Stimulated activated memory B cell treated with anti-CD40 and anti-IgM and Interleukin-4, amounts not matched to agents 10 μg/mL and 1 μg/mL and 100 μg/mL, for 72 hours (primary cell): ENCODE measurements at places on chromosomes 5 and 9.

GRCh38 chr5:39500551-39501175, 75.9 kb upstream of the DAB2 start:
- ATAC-seq: no peak

- no peak for ATAC-seq
Measured at GRCh38 chr9:133602277-133602676, 6.9 kb downstream of the FAM163B start.

DNA sequence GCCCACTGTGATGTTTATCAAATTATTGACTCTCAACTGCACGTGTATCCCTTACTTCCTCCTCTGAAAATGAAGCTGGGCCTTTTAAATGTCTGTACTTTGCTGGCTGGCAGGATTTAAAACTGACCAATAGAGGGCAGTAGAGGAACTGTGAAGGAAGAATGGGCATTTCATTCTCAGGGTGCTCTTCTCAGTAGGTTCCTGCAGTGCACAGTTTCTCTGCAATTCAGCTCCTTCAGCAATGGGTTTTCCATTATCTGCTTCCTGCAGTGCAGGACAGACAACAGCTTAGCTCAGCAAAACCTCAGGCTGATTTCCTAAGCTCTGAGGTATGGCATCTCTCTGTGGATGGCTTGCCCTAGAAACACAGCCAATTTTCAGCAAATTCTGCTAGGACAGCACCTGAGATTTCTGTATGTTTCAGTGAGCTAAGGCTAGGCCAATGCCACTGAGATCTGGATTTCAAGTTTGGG, 298.4 kb upstream of the PRDM9 start:
- ATAC-seq: peak; percentile 47

GRCh38 chr5:109750463-109750862, 60.7 kb downstream of the MAN2A1 start:
- ATAC-seq: no peak

DNA sequence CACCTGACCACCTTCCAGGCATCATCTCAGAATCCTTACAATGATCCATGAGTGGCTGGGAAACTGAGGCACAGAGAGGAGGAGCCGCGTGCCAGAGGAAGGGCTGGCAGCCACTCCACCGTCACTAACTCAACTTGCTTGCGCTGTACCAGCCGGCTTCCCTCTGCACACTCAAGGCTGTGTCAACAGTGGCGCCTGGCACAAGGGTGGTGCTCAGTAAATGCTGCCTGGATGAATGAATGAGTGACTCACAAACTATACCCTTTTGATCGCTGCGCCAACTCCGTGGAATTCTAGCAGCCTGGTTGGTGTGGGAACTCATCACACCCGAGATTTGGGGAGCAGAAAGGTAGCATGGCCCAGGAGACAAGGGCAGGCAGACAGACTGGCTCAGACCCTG, 21.9 kb downstream of the PRRX2 start:
- no peak for ATAC-seq

- no peak for ATAC-seq
Measured at GRCh38 chr5:125595095-125595494, 828.1 kb upstream of the GRAMD2B start.

GRCh38 chr5:133992429-133993155, 12.2 kb downstream of the VDAC1 start:
- no peak for ATAC-seq

- no peak for ATAC-seq
Measured at GRCh38 chr9:88049677-88050307, 75.5 kb upstream of the CDK20 start.

DNA sequence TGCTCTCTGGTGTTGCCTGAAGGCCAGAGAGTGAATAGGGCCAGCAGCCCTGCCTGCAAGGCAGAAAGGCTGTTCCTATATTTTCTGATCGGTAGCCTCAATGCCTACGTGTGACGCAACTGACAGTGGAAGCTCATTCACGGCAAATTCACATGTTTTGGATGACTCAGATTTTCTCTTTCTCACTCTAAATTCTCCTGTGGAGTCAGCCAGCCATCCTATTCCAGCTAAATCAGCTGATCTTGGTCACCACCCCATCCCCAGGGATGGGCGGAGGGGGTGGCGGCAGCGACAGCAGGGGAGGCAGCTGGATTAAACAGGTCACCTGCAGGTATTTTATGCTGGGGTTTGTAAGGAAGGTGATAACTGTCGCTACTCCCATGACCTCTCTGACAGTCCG, 52.3 kb downstream of the ZNF510 start:
- no peak for ATAC-seq

DNA sequence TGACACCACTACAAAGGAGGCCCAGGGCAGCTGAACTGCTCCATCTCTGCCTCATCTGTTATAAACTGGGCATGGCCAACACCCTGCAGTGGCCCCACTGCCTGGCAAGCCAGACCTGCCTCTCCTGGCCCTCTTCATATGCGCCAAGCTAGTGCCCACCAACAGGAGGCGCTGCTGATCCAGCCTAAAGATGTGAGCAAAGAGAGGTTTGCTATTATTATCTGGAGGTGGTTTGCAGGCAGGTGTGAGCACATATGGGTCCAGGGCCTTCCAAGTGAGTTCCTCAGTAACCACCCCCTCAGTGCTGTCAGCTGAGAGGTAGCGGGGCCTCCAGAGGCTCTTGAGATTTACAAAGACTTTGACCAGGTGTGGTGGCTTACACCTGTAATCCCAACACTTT, 232.2 kb downstream of the SYK start:
- ATAC-seq: peak; percentile 14

DNA sequence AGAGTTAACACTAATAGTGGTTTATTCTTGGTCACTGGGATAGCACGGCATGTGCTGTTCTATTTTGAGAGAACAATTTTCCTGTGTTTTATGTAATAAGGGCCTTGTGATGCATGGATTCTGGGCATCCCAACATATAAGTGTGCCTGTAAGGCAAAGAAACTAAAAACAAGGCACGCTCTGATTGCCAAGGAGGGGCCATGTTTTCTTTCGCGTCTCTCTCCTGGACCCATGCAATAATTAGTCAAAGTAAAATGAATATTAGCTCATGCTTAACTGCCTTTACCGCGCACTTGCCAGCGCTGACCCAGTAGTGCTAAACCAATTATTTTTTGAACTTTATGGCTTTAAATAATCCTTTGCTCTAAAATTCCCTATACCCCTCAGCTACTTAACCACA, 140.9 kb downstream of the PSAT1 start:
- ATAC-seq: no peak

DNA sequence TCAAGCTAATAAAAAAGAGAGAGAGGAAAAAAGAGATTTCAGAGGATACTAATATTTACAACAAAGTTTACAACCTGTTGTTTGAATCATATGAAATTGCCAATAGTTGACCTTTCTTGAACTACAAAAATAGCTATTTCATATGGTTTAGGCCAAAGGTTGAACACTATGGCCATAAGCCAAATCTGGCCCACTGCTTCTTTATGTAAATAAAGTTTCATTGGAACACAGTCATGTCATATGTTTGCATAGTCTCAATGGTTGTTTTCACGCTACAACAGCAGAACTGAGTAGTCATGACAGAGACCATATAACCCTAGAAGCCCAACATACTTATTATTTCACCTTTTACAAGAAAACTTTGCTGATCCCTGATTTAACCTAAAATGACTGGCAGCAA, 20.9 kb downstream of the SEMA5A start:
- ATAC-seq: no peak

- ATAC-seq: peak; percentile 45
Measured at GRCh38 chr5:90598293-90598692, 39.7 kb downstream of the ADGRV1 start.
